Pancreas (tissue), 10 donors: ENCODE measurements at places on chromosomes 2 and 18.

DNA sequence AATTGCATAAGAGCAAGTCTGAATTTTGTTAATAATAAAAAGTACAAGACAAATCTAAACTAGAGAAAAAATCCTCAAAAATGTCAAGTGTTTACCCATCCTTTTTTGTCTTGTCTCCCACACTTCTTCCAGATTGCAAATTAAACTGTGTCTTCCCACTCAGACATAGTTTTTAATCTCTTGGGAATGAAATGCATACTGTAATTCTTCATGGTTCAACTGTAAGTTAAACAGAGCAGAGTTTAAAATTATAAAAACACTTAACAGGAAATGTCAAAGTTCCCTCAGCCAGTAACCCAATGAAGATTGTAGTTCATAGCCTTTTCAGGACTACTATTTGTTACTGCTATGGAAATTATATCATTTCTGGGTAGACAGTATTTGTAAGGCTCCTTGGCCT lies 171.8 kb downstream of the UBE2E3 start:
- DNase-seq: no peak

DNA sequence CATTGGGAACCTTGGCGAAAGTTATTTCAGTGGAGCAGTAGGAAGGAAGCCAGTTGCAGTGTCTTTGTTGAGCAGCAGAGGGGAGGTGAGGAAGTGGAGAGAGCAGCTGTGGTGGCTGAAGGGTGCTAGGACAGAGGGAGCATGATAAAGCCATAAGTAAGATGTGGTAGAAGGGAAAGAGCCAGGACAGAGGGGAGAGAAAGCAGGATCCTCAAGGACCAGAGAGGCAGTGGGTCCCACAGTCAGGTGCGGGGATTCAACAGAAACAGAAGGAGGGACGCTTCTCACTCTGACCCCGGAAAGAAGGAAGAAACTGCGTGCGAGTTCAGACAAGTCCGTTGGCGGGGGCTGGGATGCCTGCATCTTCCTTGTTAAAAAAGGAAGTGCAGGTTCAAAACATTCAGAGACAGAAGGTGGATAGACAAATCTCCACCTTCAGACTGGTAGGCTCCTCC lies at the start of gene CXCR2:
Gene CXCR2, plus strand, starts transcription at position 403 of the 455 bp plus-strand sequence. CDS start 8,774 bp downstream, outside the sequence.
- no peak for DNase-seq

GRCh38 chr18:26656944-26657536 lies 108.7 kb upstream of the KCTD1 start:
- peak; percentile 91 for DNase-seq

GRCh38 chr2:1049691-1050090 lies 99.0 kb downstream of the SNTG2 start:
- no peak for DNase-seq

- no peak for DNase-seq
Measured at GRCh38 chr2:171158790-171159371, 1.8 kb downstream of the TLK1 start.

DNA sequence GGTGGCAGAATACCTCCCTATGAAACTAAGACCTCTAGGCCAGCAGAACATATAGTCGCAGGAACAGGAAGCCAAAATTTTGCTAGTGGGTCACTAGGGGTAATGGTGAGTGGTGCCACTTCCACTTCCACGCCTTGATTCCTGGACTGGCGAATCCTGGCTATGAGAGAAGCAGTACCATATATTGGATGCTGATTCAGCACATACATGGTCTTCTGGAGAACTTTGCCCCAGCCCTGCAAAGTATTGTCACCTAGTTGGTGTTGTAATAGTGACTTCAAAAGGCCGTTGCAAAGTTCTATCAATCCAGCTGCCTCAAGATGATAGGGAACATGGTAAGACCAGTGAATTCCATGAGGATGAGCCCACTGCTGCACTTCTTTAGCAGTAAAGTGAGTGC lies 769.8 kb upstream of the GYPC start:
- no peak for DNase-seq

DNA sequence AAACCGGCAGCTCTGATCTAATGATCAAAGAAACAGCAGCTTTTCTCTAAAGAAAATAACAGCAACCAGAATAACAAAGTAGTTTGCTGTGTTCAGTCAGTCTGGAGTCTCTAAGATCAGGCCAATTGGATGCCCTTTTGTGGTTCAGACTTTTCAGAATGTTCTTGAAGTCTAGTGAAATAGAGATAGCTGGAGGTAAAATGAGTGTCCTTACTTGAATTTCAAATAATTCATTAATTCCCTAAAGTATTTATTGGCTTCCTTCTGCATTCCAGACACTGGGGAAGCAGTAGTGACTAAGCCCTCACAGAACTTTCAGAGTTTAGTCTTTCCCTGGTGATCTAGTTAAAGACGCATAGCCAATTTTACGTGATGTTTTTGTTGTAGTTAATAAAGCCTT lies 58.7 kb downstream of the C18orf54 start:
- no peak for DNase-seq
